ENCODE measurements at places on chromosomes 2 and 18.

DNA sequence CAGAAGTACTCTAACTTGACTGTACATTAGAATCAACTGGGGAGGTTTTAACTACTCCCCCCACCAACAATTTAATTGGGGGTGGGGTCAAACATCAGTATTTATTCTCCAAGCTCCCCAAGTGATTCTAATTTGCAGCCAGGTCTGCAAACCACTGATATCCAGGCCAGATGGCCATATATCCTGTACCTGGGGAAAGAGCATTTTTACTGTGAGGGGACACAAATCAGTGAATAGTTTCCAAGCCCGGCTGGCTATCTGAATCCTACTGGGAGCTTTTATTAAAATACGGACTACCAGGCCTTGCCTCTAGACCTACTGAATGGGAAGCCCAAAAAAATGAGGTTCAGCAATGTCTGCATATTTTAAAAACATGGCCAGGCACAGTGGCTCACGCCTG is 88.5 kb downstream of the TCF4 start:
- no peak for DNase-seq

DNA sequence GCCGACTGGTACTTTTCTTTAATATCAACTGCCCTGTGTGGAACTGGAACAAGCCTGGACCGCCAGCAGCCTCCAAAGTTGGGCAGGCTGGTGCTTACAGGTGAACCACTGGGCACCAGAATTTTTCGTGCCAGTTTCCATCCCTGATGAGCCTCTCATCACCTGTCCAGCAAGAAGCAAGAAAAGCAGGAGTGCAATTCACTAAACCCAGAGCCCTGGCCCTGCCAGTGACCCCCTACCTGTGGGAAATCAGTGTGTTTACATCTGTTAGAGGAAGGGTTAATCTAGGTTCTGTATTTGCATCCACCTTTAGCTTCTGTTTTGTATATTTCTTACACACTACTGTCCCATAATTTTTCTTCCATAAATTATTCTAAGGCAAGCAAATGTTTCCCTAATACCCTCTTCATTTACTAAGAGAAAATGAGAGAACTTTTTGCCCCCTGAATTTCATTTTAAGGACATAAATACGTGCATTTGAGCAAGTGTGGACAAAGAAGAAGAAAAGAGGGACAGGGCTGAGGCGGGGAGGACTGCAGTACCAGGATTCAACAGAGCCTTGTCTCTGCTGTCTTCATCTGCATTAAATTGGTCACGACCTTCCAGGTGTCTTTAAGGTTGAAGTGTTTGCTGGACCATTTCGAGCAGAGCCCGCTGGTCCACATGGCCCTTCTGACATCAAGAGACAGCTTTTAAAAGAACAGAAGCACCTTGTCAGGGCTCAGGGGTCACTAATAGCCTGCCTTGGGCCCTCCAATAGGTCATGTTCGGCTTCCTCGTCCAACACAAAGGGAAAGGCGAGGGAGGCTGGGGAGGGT is 763.1 kb downstream of the BCL11A start:
- no peak for DNase-seq

- no peak for DNase-seq
Measured at GRCh38 chr2:233422649-233423551, 68.6 kb downstream of the DGKD start.

- DNase-seq, result no peak
Measured at GRCh38 chr18:43786893-43787292, 509.6 kb upstream of the SYT4 start.

DNA sequence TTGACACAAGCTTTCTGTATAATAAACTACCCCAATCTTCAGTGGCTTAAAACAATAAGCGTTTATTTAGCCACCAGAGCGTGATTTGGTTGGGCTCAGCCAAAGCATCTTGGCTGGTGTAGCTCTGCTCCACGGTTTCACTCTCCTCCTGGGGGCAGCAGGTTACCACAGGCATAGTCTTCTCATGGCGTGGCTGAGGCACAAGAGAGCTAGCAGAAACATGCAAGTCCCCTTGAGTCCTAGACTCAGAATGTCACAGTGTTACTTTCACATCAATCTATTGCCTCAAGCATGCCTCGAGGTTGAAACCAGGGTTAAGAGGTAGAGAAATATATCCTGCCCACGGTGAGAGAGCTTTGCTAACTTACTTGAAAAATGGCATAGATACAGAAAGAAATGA is 19.9 kb upstream of the SLC9A2 start:
- no peak for DNase-seq

DNA sequence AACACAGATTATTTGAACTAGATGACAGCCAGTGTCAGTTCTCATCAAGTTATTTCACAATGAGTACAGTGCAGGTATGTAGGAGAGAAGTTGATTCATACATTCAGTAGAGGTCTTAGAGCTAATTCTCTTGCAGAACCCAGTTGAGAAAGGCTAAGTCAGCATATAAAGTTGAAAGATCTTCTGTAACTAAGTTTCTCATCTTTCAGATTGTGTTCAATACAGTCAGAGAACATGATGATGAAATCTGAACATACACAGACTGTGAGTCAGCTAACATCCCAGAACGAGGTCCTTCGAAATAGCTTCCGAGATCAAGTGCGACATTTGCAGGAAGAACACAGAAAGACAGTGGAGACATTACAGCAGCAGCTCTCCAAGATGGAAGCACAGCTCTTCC is 41.9 kb upstream of the LIMS1 start:
- DNase-seq, result no peak

GRCh38 chr2:235595422-235596010 is 101.7 kb downstream of the AGAP1 start:
- no peak for DNase-seq

- DNase-seq, result no peak
Measured at GRCh38 chr18:46415532-46416252, 241.3 kb downstream of the LOXHD1 start.

- no peak for DNase-seq
Measured at GRCh38 chr2:142307616-142308115, 176.8 kb upstream of the LRP1B start.

DNA sequence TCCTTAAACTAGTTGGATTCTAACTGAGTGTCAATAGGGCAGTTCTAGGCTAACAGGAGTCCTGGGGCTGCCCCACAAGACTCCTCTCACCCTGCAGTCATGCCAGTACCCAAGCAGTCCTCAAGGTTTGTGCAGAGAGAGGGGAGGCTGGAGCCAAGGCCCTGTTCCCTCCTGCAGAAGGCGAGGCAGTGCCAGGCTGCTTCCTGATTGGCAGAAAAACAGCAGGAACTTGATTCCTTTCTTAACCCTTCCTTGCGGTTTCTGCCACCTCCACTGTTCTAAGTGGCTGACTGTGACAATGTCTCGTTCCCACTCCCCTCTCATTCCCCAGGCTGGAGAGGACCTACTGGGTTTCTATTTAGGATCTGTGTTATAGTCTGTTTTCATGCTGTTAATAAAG is 75.3 kb downstream of the LPIN1 start:
- no peak for DNase-seq

GRCh38 chr2:61959381-61960293 is 54.2 kb downstream of the COMMD1 start:
- DNase-seq, result no peak

- DNase-seq, result no peak
Measured at GRCh38 chr18:72726201-72726600, 141.6 kb downstream of the NETO1 start.

DNA sequence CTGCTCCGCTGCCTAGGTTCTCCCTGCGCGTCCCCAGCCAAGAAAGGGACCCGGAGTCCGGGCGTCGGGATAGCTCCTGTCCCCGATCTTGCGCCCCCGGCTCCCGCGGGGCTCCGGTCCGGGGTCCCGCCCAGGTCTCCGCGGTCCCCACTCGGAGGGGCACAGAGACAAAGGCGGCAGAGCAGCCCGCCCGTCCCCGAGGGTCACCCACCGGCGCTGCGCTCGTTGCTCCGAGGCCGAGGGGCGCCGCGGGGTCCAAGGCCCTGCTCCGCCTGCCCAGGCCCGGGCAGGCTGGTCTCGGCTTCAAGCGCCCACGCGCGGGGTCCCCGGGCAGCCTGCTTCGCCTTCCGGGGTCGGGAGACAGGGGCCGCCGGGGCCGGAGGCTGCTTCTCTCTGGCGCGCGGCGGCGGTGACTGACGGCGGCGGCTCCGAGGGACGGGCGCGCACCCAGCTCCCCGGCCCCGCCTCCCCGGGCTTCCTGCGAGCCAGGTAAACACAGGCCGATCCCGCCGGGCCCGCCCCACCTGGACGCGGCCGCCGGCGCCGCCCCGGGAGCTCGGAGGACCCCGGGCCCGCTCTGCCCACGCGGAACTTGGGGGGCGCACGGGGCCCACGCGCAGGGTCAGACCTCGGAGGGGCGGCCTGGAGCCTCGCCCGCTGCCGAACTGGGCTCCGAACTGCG is at the start of gene MBP:
Gene MBP (minus strand): TSS at position 415 of the 682 bp plus-strand sequence. CDS start 27,522 bp downstream, outside the sequence.
- no peak for DNase-seq
